ENCODE measurements at places on chromosomes 3 and 15. TPM values are rescaled to one million over a fixed set of nuclear protein-coding genes. Genes with fewer than 3 reads are reported as not detected.

GRK7 gene
- not detected for total RNA-seq

GRCh38 chr3:69058947-69059224, 6.8 kb upstream of the TMF1 start:
- no peak for DNase-seq

DNA sequence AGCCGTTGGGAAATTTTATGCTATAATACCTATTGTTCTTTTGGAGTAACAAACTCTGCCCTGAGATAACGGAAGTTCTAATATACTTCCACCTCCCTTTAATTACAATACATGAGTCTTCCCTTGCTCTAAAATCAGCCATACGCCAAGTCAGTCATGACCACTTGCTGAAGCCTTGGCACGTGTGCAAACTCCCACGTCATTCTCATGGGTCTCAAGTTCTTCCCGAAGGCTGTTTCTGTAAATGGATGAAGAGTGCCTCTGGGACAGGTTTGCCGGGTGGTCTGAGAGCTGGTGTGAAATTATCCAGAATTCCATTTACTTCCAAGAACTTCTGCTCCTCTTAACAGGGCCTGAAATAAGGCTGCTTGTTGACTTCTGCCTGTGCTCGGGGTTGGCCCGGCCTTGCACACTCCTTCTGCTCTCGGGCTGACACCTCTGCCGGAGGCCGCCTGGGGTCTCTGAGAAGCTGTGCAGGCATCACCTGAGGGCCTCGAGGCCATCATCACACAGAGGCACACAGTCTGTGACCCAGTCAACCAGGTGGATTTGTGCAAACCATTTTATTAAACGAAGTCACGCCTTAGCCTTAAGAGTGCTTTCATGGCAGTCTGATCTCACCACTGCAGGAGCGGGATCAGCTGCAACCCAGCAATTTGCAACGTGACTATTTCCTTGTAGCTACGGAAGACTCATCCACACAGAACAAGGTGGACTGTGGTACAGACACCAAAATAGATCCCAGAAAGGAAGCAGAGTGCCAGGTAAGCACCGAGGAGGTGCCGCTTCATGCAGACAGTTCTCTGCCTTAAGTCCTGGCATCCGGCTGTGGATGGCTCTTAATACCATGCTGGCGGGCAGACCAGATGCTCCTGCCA, 120.1 kb downstream of the ADAMTS17 start:
- no peak for DNase-seq

DNA sequence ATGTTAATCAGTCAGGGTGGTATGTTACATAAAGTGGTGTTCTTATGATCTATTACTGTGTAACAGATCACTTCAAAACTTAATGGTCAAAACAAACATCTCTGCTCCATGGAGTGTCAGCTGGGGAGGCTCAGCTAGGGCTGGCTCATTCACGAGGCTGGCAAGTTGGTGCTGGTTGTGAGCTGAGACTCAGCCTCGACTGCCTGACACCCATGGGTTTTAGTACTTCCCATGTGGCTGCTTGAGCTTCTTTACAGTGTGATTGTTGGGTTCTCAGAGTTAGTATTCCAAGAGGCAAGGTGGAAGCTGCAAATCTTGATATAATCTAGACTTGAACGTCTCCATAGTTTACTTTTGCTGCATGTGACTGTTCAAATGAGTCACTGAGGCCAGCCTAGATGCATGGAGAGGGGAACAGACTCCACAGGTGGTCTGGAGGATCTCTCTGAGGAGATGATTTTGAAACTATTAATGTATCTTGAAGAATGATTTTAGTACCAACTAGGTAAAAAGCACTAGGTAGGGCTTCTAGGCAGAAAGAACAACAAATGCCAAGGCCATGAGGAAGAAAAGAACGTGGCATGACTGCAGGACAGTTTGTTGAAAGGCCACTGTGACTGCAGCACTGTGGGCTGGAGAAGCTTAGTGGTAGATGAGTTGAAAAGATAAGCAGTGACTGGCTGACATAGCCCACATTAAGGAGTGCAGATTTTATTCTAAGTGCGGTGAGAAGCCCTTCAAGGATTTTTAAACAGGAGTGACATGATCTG, 281.1 kb upstream of the PROK2 start:
- no peak for DNase-seq

UBAP1L gene
- total RNA-seq: 0.38 TPM

DNA sequence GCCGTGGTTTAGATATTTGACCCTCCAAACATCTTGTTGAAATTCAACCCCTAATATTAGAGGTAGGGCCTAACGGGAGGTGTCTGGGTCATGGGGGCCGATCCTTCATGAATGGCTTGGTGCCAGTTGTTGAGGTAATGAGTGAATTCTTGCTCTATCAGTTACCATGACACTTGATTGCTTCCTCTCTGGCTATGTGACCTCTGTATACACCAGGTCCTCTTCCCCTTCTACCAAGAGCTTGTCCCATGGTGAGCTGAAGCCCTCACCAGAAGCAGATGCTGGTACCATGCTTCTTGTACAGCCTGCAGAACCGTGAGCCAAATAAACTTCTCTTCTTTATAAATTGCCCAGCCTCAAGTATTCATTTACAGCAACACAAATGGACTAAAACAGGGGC, 41.8 kb upstream of the TIPARP start:
- DNase-seq: no peak

SLC35G2 gene
- 17.4 TPM for total RNA-seq

DNA sequence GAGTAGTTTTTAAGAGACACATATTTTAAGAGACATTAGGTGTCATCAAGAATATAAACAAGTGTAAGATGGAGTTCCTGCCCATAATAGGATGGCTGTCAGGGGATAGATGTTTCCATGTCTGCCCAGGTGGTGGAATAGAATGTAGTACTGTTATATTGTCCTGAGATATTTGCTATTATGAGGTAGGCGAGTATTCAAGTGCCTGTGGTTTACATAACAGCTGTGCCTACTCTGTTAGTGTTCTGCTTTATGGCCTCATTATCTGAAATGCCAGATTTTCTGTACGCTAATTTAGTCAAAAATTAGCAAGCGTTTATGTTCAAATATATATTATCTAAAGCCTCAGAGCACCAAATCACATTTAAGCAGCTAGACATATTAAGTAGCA, 360.2 kb upstream of the ROPN1 start:
- DNase-seq: no peak

DNA sequence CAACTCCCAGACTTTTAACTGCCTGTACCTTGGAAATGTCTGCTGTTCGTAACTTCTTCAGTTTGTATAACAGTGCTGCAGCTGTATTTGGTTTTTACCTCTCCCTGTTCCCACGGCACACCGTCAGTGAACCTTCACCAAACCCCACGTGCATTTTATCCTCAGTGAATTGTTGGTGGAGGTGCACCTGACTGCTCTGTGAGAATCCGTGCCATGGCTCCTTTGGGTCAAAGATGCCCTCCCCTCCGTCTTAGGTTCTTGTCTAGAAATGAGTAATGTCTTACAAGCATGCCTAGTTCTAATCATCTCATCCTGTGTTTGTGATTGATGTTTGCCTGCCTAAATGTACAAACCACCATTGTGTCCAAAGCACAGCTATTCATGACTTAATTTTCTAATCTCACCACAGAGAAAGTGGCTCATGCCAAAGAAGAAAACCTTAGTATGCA, 28.2 kb downstream of the TPM1 start:
- DNase-seq: no peak

MAGI1 gene
- total RNA-seq: 5.5 TPM

- DNase-seq: peak; percentile 94
Measured at GRCh38 chr3:55329849-55330248, 157.3 kb downstream of the WNT5A start.

DNA sequence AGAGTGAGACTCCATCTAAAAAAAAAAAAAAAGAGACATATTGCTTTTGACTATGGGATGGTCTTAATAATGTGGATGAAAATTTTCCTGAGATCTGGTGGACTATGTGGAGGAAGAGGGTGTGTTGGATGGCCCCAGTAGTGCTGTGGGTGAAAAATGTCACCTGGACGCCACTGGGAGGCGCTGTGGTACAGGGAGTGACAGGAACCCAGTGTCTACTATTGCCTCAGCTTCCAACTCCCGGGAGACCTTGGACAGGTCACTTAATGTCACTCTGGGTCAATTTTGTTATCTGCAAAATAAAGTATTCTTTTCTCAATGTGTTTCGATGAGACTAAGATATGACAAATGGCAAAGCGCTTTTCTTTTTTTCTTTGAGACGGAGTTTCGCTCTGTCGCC, 27.7 kb upstream of the DCP1A start:
- peak; percentile 46 for DNase-seq

DNA sequence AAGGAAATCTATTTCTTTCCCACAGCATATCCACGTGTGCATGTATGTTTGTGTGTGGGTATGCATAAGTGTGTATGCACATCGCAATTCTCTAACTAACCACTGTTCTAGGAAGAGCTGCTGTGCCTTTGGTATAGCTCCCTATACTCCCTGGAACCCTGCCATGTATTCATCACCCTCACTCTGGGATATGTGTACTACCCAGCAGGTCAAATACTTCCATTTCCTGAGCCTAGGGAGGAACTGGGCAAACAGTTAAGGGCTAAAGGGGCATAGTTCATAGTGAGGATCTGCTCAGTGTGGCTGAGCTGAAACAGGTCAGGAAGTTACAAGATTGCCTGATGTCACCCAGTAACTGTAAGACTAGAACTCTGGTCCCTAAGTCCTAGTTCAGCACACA, 260.4 kb downstream of the RPLP1 start:
- DNase-seq: no peak

DNA sequence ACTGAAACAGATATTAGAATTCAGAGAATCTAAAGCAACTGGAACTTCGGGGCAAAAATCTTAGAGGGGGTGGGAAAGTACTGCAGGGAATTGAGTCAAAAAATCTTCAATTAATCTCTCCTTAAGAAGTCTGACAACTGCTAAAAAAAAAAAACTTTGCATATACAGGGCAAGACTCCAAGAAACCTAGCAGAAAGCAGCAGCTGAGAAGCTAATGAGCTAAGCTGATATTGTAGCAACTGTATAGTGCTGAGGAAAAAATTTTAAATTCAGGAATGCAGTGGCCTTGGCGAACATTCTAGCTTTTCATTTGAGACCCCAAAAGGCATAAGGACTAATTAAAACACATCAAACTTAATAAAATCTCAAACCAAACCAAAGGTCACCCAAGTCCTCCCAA, 113.6 kb downstream of the SCAPER start:
- peak; percentile 18 for DNase-seq

DNA sequence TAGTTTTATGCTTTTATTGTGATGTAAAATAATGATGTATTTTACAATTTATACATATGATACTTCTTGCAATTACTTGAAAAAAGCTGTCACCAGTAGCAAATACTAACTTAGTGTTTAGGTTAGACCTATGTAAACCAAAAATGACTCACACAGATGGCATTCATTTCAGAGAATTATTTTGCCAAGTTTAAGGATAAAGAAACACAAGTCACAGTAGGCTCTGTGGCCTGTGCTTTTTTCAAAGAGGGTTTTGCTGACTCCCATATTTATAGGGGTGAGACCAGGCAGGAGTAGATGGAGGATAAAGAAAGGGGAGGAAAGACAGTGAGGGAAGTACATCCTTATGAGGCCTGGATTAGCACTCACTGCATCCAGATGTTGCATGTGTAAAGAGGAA, 356.6 kb upstream of the NPAP1 start:
- DNase-seq: no peak

SHC4 gene
- total RNA-seq: 2.1 TPM

GRCh38 chr15:65885668-65886218, 16.5 kb downstream of the RAB11A start:
- DNase-seq: no peak

TPRG1 gene
- total RNA-seq: 0.19 TPM

DNA sequence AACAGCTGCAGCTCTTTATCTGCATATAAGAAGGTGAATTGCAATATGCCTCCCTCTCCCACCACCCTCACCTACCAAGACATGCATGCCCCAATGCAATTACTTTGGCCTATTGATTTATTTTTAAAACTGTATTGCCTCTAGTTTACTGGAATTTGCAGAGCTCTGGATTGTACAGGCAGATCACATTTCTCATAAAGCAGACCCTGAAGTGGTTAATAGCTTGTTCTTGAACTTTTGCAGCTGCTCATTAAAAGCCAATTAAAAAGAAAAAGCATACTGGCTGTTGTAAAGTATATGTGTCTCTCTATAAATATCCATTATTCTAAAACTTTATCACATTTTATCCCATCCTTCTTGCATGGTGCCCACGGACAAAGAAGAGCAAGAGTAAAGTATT, 221.5 kb upstream of the TOPAZ1 start:
- DNase-seq: no peak

DNA sequence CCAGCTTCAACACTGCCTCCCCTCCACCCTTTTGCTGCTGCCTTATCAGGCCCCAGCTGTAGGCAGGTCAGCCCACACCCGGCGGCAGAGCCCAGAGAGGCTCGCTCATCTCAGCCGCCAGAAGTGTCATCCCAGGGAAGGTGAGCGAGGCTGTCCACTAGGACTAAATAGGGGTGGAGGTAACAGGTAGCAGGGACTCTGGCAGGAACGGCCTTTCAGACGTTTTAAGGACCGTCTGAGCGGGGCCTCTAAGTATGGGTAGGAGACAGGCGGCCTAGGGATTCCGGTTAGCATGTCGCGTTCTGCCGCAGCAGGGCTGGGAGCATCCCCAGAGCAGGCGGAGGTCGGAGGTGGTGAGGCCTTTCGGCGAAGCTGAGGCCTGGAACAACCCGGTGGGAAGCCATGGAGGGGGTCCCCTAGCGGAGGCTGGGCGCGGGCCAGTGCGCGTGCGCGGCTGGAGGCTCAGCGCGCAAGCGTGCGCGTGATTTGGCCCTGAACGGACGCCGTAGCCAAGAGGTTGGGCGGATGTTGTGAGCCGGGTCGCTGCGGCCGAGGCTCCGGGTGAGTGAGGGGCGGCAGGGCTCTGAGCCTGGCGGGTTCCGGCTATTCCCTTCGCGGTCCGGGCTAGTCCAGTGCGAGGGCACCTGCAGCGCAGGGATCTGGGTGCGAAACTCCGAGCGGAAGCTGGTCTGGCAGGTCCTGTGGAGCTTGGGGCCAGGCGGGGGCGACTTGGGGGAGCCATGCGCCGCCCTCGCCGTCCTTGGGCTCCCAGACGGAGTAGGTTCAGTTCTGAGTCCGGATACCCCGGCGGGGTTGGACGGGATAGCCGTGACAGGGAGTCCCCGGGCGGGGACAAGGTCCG, at the start of the genes MST1 and RNF123:
MST1 (minus strand) TSS at position 429 of the 862 bp plus-strand sequence. CDS start 783 bp downstream, outside the sequence.
RNF123 (plus strand) TSS at position 512 of the 862 bp plus-strand sequence. CDS start 1,609 bp downstream, outside the sequence.
- DNase-seq: peak; percentile 85

DNA sequence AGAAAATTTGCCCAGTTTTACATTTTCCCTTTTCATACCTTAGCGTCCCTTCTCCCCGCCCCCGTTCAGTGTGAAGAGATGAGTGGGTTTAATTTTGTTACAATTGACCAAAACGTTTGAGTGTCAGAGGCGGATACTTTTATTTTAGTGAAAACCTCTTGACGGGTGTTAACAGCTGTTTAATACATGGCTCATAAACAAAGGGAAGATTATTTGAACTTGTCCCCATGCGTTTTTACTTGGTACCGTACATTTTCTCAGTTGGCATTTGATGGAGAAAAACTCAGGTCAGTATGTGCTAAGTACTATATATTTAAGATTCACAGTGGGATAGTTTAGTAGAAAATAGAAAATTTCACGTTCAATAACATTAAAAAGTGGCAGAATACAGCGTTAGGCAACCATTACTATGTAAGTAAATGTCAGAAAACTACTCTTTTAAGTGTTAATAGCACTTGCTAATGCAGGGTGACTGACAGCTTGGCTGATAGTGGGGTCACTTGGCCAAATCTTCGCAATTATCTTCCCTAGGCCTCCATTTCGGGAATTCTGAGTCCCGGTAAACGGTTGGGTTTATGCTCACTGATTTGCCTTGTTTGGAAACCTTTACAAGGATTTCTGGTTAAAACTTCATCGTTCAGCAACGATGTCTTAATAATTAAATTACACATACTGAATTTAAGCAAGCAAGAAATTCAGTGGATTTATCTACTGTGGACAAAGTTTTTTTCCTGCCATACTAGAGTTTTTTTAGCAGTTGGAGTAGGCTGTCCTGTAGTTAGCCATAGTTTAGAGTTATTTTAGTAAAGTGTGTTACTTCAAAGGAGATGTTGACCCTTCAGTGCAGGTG, 4.8 kb downstream of the CHD2 start:
- DNase-seq: no peak

Data from LHCN-M2 (cell line).